H7 (cell line): ENCODE measurements at places on chromosomes 7 and 10.

DNA sequence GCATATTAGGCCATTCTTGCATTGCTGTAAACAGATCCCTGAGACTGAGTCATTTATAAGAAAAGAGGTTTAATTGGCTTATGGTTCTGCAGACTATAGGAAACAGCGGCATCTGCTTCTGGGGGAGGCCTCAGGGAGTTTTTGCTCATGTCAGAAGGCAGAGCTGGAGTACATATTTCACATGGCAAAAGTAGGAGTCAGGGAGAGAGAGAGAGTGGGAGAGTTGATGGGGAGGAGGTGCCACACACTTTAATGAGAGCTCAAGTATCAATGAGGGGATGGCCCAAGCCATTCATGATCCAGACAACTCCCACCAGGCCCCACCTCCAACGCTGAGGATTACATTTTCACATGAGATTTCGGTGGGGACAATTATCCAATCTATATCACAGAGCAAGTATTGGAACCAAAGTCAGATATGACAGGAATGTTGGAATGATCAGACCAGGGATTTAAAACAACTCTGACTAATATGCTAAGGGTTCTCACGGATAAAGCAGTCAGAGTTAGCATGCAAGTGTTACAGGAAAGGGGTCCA lies 795.3 kb upstream of the CELF2 start:
- DNase-seq: no peak

GRCh38 chr10:132023092-132023811 lies 41.5 kb upstream of the BNIP3 start:
- peak; percentile 91 for DNase-seq

DNA sequence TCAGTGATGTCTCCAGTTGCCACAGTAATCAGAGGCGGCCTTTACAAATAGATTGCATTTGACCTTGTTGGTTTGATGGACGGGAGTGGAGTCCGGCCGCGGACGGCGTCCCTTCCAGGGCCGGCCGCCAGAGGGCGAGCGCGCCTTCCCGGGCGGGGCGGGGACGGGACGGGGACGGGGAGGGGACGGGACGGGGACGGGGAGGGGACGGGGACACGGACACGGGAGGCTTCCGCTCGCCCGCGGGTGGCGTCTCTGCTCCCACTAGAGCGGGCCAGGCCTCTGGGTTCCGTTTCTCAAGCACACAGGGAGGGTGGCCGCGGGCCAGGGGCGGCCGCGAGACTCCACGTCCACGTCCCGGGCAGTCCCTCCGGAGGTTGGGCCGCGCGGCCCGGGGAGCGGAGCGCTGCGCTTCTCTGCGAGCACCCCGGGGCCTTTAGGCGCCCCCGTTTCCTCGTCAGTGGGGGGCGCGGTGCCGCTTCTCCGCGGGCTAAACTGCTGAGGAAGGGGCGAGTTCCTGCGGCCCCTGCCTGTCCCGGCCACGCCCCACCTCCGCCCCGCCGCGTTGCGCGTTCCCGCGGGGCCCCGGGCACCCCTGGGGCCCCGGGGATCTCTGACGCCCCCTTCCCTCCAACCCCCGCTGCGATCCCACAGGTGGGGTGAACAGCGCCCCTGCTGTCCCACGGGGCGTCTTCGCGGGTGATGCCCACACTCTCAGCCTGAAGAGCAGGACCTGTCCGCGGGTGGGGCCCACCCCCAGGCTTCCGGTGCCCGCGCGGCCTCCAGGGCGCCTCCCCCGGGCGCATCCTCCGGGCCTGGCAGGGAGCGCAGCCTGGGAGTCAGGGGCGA lies 84.2 kb upstream of the MKI67 start:
- DNase-seq: peak; percentile 94

GRCh38 chr7:7911369-7912123 lies 57.0 kb upstream of the GLCCI1 start:
- DNase-seq: no peak

GRCh38 chr10:87650838-87651589 lies 8.7 kb upstream of the PAPSS2 start:
- no peak for DNase-seq

GRCh38 chr7:104230606-104231005 lies 22.8 kb upstream of the ORC5 start:
- no peak for DNase-seq

DNA sequence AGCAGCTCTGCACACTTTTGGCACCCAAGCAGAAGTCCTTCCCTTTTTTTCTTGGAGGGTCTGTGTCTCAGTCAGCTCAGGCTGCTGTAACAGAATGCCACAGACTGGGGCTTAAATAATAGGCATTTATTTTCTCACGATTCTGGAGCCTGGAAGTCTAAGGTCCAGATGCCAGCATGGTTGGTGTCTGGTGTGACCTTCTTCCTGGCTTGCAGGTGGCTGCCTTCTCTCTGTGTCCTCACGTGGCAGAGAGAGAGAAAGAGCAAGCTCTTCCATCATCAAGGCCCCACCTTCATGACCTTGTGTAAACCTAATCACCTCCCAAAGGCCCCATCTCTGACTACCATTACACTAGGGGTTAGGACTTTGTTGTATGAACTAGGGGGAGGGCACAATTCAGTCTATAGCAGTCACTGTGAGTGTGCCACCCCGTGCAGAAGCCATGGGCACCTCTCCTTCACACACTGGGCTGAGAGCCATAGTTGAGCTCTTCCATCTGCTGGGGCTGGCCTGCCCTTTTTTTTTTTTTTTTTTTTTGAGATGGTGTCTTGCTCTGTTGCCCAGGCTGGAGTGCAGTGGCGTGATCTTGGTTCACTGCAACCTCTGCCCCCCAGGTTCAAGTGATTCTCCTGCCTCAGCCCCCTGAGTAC lies 80.3 kb downstream of the OAT start:
- DNase-seq: no peak

GRCh38 chr10:126963354-126963753 lies 58.1 kb downstream of the DOCK1 start:
- DNase-seq: no peak

GRCh38 chr7:41822259-41822817 lies 119.4 kb upstream of the INHBA start:
- no peak for DNase-seq

- peak; percentile 12 for DNase-seq
Observed at GRCh38 chr7:73906874-73907273, 45.9 kb downstream of the TMEM270 start.

DNA sequence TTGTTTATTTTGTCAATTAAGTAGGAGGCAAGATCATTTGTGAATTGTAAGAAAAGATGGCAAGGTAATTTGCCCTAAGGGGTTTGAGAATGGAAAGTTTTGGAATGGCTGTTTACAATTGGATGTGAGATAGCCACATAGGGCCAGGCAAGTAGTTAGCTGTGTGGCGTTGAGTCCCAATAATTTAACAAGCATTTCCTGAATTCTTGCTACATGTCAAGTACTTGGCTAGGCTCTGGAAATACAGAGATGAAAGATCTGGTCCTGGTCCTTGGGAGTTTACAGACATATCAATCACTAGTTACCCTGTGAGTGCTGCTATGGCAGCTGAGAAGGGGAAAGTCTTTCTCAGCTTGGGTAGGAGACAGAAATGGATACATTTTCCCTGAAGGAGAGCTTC lies 401.6 kb downstream of the SUGCT start:
- no peak for DNase-seq

- DNase-seq: no peak
Observed at GRCh38 chr7:135181261-135181928, 10.9 kb upstream of the CYREN start.

GRCh38 chr7:123979876-123980275 lies 53.0 kb downstream of the TMEM229A start:
- DNase-seq: no peak

- DNase-seq: no peak
Observed at GRCh38 chr10:12443026-12443425, 93.7 kb downstream of the CAMK1D start.

DNA sequence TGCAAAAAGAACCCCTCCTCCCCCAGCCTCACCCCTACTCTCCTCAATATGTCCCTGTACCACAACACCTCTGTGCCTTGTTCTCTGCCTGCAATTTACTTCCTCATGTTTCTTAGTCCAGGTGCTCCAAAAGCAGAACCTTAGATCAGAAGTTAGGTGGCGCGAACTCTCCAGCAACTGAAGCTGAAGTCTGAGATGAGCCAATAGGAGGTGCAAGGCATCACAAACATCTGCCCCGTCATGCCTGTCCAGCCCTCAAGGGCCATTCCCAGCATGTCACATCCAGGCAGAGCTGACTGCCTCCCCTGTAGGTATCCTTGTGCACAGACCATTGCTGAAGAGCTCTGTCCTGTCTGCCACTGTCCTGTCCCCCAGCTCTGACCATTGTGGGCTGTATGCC lies 508.8 kb downstream of the GRID1 start:
- DNase-seq: no peak

DNA sequence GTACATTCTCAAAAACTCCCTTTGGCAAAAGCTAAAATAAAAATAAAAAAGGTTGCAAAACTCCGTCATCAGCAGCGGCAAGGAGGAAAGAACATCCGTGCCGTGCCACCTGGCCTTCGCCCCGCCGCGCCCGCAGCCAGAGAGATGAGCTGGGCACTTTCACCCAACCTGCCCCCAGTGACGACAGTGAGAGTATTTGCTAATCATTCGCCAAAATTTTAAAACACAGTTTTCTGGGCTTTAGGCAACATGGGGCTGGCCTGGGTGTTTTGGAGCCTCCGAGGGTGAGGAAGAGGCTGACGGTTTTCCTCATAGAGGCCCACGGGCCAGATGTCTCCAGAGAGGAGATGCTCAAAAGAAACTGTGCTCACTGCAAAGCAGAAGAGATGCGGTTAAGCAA lies 128.2 kb downstream of the PRKAG2 start:
- DNase-seq: no peak

DNA sequence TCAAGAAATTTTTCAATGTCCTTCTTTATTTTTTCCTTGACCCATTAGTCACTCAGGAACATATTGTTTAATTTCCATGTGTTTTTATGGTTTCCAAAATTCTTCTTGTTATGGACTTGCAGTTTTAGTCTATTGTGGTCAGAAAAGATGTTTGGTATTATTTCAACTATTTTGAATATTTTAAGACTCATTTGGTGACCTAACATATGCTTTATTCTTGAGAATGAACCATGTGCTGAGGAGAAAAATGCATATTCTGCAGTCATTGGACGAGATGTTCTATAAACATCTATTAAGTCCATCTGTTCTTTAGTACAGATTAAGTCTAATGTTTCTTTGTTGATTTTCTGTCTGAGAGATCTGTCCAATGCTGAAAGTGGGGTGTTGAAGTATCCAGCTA lies 42.3 kb upstream of the MDFIC start:
- no peak for DNase-seq

DNA sequence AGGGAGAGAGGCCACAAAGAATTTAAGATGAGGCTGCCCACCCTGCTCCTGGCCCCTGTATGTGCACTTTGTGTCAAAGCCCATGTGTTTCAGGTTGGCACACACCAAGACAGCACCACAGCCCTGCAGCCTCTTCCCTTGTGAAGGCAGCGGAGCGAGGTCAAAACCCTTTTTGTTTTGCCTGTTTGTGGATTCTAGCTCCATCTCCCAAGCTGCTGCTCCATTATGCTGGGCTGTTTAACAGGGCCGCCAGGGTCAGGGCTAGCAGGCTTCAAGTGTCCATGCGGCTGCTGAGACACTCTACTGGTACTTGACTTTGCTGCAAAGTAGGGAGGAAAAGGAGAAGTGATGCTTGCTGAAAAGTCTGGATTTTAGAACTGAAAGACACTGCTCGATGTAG lies 142.3 kb upstream of the EFCAB10 start:
- DNase-seq: peak; percentile 55

DNA sequence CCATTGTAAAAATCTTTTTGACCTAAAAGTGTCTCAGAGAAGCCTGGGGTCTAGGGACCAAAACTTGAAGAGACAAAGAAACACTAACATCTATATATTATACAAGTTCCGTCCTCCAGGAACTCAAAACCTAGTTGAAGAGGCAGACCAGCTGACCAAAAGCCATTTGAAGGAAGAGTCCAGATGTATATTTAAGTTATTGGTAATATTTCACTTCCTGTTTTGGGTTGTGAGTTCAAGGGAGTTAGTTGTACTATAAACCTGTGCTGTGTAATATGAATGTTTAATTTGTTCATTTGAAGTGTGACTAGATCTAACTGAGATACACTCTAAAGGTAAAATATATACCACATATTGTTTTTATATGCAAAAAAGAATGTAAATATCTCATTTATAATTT lies 45.0 kb downstream of the CDK1 start:
- no peak for DNase-seq

GRCh38 chr10:33609546-33609945 lies 275.1 kb upstream of the NRP1 start:
- no peak for DNase-seq

GRCh38 chr10:69738858-69739435 lies 62.8 kb upstream of the COL13A1 start:
- no peak for DNase-seq

GRCh38 chr10:33621101-33621500 lies 286.6 kb upstream of the NRP1 start:
- DNase-seq: no peak

GRCh38 chr10:73119952-73120351 lies 9.7 kb downstream of the NUDT13 start:
- no peak for DNase-seq

- DNase-seq: no peak
Observed at GRCh38 chr7:67823345-67823744, 826.7 kb downstream of the TYW1 start.

DNA sequence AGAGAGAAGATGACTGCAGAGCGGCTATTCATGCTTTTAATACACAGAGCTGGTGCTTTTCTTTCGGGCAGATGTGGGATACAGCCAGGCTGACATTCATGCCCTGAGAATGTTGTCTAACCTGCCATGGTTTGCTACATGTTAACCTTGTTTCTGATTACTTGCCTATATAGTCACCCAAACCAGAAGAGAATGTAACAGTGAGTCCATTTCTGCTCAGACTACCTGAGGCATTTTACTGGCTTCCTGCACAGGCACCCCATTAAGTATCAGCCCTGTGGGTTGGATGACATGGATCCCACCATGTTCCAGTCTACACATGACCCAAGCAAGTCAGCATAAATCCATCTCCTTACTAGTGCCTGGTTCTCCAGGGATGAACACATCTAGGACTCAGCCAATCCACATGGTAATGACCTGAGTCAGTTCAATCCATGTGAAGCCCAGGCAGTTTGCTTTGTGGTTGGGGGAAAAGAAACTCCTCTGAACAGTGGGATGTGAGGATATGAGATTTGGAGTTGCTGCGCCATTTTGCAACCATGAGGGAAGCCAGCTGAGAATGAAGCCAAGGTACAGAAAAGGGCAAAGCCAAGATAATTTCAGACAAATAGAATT lies 55.7 kb upstream of the MKX start:
- no peak for DNase-seq

- no peak for DNase-seq
Observed at GRCh38 chr10:43313901-43314300, 47.0 kb upstream of the RASGEF1A start.

DNA sequence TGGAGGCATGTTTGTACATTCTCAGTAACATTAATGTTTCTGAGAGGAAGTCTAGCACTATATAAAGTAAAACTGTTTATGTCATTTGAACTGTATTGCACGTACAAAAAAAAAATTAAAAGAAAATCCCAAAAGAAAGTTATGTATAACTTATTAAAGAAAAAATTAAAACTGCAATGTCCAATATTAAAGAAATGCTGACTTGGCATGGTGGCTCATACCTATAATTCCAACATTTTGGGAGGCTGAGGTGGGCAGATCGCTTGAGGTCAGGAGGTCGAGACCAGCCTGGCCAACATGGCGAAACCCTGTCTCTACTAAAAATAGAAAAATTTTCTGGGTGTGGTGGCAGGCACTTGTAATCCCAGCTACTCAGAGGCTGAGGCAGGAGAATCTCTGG lies 178.7 kb upstream of the VIPR2 start:
- no peak for DNase-seq
